ENCODE measurements at places on chromosomes 6 and 20.

DNA sequence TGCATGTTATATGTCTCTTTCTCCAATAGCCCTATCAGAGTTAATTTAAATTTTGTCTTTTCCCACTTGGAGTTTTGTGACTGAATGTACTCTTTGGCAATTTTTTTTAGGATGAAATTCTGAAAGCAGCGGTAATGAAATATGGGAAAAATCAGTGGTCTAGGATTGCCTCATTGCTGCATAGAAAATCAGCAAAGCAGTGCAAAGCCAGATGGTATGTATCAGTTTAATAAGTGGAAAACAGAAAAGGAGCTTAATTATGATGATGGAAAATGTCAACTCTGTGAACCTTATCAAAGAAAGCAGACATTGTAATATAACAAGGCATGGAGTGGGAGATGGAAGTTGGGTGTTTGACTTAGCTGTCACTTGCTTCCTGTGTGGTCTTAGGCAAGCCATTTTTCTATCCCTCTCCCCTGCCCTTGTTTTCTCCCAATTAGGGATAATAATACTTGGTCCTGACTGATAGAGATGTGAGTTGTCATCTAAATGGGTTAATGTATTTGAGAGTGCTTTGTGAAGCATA, 2.7 kb downstream of the CDC5L start:
- DNase-seq = no peak

DNA sequence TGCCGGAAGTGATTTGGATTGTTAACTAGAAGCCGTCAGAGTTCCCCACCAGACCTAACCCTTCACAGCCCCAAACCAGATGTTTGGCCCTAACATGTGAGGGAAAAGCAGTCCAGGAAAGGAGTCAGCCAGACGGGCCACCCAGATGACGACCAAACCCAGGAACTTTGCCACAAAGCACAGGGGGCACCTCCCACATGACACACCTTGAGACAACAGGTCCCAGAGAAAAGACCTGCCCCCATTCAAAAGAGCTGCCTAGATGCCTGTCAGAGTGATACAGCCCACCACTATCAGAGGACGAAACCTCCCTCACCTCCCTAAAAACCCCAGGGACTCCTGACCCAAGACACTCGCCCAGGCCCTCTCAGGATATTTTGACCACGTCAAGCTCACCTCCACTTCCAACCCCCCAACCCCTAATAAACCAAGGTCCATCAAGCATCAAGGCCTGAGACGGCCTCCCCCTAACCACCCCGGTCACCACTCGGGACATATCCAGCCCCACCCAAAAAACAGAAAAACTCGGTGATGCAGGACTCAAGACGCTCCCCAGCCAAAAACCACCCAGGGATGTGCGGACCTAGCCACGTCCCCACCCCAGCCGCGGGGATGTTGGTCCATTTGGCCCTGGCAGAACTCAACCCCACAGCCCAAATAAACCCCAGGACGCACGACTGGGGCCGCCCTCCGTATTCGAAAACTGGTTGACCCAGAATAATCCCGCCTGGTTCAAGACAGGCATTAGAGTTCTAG, 662 bp downstream of the ZNF343 start:
- DNase-seq = no peak

DNA sequence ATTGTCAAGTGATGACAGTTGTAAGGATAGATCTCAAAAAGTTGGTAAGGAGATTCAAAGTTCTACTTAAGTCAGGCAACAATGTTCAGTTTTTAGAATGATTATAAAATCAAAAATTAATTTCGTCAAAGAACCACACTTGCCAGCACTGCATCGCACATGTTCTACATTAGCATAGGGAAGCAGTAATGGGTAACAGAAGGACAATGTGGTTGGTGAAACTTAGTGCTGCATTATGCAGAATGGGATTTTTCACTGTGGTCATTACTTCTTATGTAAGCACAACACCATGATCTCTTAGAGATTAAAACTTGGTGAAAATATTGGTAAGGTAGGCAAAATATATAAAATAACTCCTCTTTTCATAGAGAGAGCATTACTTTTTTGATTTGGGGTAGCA, 173.7 kb upstream of the THEMIS start:
- DNase-seq = no peak

- no peak for DNase-seq
Measured at GRCh38 chr6:111524252-111524651, 41.2 kb upstream of the REV3L start.

DNA sequence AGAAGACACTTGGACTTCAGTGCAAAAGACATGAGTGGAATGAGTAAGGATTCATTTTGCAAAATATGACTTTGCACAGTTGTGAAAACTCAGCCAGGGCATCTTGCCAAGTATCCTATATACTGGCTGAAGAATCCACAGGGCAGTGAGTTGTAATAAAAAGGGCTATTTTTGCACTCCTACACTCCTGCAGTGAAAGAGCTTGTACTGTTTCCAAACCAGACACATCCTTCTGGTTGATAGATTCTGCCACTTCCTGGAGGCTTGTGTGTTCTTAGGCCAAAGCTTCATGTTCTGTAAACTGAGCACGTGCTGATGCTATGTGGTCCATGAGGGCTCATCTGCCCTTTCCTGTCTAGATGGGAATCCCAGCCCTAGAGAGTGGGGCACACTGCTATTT, 34.9 kb downstream of the GMPR start:
- peak; percentile 11 for DNase-seq

DNA sequence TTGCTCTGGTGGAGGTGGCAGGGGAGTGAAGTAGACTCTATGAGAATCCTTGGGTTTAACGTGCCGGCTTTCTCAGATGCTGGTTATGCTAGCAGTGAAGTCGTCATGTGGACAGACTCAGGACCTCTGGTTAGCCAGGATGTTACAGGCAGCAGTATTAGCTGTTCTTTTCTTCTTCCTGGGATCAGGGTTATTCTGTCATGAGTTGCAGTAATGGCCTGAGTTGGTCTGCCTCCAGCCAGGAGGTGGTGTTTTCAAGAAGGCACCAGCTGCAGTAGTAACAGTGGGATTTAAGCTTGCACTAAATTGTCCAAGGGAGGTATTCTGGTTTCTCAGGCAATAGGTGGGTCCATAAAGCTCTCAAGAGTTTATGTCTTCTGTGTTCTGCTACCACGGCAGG, 56.7 kb downstream of the HDDC2 start:
- DNase-seq = no peak

DNA sequence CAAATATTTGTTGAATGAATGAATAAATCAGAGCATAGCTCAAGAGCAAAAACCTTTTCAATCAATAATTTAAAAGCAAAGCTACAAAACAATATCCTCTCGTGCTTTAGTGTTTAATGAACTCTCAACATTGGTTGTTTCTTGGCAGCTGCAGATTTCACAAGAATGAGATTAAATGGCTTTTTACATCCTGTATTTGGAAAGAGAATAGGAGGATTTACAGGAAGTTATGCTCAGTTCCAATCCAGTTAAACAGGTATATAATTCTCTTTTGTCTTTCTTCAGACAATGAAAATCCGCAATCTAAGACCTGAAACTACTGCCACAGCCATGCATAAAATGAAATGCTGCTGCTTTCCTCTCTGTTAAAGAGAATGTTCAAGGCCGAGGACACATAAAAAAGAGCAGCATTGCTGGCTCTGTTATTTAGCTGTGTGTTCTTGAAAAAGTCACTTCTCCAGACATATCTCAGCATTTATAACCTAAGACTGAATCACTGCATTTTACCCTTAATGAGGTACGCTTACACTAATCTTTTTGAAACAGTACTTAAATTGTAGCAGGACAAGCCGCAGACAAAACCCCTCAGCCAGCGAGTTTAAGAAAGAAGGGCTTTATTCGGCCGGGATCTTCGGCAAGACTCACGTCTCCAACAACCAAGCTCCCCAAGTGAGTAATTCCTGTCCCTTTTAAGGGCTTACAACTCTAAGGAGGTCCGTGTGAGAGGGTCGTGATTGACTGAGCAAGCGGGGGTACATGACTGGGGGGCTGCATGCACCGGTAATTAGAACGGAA, 3.6 kb downstream of the C6orf52 start:
- DNase-seq = no peak

DNA sequence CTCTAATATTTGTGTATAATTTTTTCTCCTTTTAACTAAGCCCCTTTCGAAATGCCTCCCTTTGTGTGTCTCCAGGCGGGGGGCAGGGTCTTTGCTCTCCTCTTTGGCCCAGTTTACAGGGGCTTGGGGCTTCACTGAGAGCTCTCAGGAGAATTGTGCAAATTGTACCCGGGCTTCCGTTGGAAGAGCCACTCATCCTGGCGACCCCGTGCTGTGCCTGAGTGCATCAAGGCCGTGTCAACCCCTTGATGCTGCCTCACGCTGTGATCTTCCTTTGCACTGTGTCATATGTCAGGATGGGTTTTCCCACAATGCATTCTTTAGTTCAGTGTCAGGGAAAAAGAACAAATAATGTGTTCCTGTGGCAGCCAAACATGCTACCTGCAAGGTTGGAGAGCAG, 118.0 kb upstream of the POU3F2 start:
- no peak for DNase-seq

- no peak for DNase-seq
Measured at GRCh38 chr20:20655883-20656282, 56.6 kb downstream of the RALGAPA2 start.

- no peak for DNase-seq
Measured at GRCh38 chr20:57540890-57541580, 16.1 kb upstream of the CTCFL start.

- DNase-seq = no peak
Measured at GRCh38 chr20:19241440-19241839, 29.0 kb downstream of the SLC24A3 start.

DNA sequence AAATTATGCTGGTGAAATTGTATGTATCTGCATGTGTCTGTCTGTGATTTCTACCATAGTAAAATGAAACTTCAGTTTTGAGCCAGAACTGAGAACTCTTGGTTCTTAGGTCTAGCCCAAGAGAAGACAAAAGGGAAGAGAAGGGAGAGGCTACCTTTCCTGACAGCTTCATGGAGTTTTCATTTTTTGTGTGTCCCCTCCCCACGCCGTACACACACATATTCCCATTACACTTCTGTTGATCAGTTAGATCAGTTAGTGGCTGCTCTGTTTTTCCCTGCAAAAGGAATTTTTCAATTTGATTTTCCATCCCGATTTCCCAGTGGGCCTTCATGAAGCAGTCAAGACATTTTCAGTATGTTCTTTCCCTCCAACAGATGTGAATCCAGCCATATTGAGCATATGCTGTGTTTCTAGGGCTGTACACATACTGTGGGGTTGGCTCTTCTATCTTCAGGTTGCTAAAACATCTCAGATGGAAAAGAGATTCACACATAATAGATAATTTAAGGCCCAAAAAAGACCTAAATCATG, 52.5 kb downstream of the HIVEP1 start:
- DNase-seq = no peak

DNA sequence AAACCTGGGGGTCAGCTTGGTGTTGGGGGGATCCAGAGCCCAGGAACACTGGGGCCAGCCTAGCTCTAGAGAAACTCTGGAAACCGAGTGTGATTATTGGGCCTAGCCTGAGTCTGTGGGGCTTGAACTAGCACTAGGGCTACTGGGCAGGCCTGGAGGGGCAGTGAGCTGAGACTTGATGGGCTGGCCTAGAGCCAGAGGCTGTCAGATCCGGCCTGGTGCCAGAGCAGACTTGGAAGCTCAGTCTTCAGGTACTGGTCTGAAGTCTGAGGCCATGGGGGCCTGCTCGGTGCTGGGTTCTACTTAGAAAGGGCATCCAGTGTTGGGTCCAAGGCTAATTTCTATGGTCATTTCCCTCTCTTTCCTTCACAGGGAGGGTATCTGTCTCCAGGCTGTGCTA, 2.7 kb downstream of the DEFB112 start:
- no peak for DNase-seq

- DNase-seq = no peak
Measured at GRCh38 chr6:54655162-54655561, 191.4 kb upstream of the FAM83B start.

- DNase-seq = no peak
Measured at GRCh38 chr6:35343092-35343834, 905 bp downstream of the PPARD start.

DNA sequence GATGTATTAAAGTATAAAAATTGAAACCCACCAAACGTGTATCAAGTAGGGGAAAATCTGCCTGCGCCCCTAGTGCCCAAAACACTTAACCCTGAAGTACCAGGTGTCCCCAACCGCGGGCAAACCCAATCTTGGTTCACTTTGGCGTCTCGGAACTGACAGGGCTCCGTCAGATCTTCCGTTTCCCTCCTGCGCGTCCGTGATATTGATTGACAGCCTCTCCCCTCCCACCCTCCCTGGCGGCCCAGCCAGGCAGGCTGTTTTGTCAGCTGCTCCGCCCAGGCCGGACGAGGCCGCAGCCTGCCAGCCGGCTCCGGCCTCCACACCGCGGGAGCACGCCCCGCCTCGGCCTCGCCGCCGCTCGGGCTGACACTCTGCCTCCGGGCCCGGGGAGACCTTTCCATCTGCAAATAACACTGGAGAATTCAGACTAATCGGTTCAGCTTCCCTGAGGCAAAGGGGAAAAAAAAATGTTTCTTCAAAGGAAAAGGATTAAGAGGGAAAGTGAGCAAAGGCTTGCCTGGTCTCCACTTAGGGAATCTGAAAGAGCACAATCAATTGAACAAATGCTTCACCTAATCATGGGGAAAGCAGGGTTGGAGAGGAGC, 234.9 kb upstream of the MCHR2 start:
- DNase-seq = peak; percentile 11

GRCh38 chr6:87965806-87966205, 81.8 kb upstream of the SPACA1 start:
- no peak for DNase-seq

- DNase-seq = no peak
Measured at GRCh38 chr6:158021814-158022748, 40.4 kb downstream of the SYNJ2 start.

GRCh38 chr20:58938541-58938940, 42.5 kb upstream of the NELFCD start:
- DNase-seq = no peak

DNA sequence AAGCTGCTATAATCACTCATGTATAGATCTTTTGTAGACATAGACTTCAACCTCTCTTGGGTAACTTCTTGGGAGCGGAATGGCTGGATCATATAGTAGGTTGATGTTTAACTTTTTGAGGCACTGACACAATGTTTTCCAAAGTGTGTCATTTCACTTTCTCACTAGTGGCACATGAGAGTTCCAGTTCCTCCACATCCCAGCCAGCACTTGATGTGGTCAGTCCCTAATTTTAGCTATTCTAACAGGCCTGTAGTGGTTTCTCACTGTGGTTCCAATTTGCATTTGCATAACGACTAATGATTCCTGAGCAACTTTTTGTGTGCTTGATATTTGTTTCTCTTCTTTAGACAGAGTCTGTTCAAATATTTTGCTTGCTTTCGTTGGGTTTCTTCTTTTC, 221.3 kb downstream of the DLL1 start:
- no peak for DNase-seq

- DNase-seq = no peak
Measured at GRCh38 chr6:134145786-134146185, 93.4 kb upstream of the SLC2A12 start.

DNA sequence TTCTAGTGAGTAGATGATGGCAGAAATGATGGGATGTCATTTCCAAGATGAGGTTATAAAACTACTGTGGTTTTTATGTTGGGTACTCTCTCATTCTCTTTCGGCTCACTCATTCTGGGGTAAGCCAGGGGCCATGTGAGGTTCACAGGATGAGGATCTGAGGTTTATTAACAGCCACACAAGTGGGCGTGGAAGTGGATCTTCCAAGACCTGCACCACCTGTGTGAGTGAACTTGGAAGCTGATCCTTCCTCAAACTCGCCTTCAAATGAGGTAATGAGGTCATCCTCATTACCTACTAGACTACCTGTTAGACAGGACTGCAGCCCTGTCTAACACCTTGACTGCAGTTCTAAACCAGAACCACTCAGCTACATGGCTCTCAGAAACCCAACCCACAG, 45.1 kb upstream of the TAGAP start:
- DNase-seq = no peak
